ENCODE measurements at places on chromosomes 6 and 20.

- peak; percentile 37 for DNase-seq
Measured at GRCh38 chr20:9028419-9028818, 40.5 kb upstream of the PLCB4 start.

DNA sequence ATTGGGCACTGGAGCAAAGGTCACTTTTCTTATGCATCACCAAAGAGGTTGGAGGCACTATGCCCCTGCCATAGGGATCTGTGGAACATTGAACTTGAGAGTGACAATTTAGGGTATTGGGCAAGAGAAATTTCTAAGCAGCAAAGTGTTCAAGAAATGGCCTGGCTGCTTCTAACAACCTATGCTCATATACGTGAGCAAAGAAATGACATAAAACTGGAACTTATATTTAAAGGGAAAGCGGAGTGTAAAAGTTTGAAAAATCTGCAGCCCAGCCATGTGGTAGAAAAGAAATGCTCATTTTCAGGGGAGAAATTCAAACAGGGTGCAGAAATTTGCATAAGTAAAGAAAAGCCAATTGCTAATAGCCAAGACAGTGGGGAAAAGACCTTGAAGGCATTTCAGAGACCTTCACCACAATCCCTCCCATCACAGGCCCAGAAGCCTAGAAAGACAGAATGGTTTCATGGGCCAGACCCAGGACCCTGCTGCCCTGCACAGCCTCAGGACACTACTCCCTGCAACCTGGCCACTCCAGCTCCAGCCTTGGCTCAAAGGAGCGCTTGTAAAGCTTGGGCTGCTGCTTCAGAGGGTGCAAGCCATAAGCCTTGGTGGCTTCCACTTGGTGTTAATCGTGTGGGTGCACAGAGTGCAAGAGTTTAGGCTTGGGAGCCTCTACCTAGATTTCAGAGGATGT lies 24.4 kb downstream of the NCR2 start:
- no peak for DNase-seq

- no peak for DNase-seq
Measured at GRCh38 chr6:169339731-169340309, 86.2 kb upstream of the THBS2 start.

DNA sequence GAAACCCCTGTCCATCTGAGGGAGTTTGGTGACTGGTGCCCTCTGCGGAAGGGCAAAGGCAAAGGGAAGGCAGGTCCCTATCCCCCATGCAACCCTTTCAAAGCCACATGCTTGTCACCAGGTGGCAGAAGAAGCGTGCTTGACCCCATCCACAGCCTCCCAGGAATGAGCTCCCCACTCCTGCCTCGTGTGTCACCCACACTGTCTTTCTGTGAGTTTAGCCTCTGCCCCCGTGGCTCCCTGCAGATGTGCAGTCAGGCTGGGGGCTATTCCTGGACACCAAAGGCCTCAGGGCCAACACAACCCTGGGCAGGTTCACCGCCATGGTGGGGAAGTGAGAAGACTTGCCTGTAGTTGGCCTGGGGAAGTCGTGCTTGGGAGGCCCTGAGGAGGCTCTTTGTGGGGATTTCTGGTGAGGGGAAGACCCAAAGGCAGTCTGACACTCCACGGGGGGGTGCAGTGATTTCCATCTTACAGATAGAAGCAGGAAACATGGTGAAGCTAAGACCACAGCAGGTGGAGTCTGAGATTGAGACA lies 16.6 kb upstream of the PCMTD2 start:
- no peak for DNase-seq

DNA sequence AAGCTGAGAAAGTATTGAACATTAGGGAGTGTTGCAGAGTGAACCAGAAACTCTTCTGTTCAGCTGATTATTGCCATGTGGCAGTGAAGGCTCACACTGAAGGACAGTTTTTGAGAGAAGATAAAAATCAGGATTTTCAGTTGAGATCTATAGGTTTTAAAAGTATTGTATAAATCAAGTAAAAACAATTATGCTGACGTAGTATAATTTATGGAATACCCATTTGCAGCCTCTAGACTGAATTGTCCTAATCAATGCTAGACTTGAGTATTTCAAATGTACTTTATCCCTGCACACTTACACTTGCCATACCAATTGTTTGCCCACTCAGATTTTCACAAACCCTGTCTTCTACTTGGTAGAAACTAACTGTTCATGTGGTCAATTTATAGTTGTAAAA lies 245.8 kb downstream of the FRK start:
- DNase-seq, result no peak

DNA sequence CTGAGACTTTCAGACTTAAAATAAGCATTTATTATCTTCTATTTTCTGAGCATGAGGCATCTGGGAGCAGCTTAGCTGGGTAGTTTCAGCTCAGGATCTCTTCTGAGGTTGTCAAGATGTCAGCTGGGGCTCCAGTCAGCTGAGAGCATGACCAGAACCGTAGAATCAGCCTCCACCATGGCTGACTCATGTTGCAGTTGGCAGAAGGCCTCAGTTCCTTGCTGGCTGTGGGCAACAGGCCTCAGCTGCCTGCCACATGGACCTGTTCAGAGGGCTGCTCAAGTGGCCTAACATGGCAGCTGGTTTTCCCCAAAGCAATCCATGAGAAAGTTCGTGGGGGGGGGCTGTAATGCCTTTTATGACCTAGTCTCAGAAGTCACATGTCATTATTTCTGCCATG lies 142.3 kb downstream of the LY86 start:
- DNase-seq, result peak; percentile 83

- no peak for DNase-seq
Measured at GRCh38 chr6:153103319-153103655, 27.8 kb downstream of the RGS17 start.

- DNase-seq, result peak; percentile 44
Measured at GRCh38 chr6:165662749-165663376, at the start of gene PDE10A. PDE10A (minus strand) TSS chr6:165663241; CDS start chr6:165662811, 430 bp downstream.

GRCh38 chr20:17394411-17394810 lies 136.8 kb downstream of the BFSP1 start:
- DNase-seq, result no peak

GRCh38 chr6:127204281-127204680 lies 62.4 kb upstream of the RNF146 start:
- no peak for DNase-seq

DNA sequence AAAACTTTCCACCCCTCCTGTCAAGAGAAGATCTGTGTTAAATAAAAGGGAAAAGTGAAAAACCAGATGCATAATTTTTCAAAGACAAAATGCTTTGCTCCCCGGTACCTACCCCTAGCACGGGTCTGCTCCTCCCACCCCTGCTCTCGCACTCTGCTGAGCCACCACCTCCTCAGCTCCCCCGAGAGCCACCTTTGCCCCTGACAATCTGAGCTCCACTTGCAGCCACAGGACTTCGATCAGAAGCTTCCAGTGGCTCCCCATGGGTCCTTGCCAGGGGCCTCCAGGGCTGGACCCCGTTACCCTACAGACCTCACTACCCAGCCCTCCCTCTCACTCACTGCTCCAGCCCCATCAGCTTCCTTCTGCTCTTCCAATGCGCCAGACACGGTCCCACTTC lies 171.7 kb downstream of the PREX1 start:
- DNase-seq, result no peak

GRCh38 chr6:84260926-84261325 lies 33.5 kb upstream of the CEP162 start:
- DNase-seq, result no peak

DNA sequence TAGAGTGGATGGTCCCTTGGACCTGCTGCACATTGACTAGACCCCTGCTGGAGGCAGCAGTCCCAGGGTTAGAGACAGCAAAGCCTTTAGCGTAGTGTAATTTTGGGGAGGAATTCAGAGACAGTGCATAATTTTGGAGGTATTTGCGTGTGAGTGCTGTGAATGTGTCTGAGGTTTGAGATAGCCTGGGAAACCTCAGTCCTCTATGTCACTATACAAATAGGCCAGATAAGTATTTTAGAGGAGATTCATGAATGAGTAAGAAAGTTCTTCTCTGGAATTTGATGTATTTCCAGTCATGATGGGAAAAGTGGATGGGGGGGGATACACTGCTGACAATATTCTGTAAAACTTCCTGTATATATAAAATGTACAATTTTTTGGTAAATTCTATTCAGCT lies 25.8 kb upstream of the MTRF1L start:
- DNase-seq, result peak; percentile 81

DNA sequence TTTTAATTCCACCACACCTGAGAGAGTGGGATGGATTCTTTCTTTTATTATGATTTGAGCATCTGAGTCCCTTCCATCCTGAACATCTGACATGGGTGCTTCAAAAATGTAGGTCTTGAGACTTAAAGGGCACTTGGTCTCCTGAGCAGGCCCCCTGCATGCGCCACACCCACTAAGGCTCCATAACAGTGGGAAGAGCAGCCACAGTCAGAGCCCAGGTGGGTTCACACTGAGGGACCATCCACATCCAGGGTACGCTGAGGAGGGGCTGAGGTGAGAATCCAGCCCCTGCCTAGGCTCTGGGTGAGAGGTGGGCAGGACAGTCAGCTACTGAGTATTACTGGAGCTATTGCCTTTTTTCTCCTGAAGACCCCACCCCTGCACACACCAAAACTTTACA lies 42.7 kb downstream of the HLA-A start:
- DNase-seq, result no peak

- DNase-seq, result no peak
Measured at GRCh38 chr6:43682724-43683429, 4.7 kb downstream of the MRPS18A start.

DNA sequence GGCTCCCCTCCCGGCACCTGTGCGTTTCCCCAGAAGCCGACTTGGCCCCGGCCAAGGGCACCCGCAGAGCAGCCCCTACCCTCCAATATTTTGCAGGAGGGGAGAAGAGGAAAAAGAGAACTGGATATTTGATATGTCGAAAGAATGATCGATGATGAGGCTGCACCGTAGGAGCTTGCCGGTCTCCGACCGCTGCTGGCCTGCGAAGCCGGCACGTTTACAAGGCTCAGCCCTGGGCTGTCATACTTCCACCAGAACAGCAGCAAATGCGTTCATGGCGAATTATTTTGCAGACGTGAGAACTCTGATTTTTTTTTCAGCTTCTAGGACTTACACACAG lies 296.7 kb downstream of the TFAP2C start:
- DNase-seq, result no peak

- no peak for DNase-seq
Measured at GRCh38 chr6:157468574-157468973, 87.6 kb downstream of the ZDHHC14 start.

DNA sequence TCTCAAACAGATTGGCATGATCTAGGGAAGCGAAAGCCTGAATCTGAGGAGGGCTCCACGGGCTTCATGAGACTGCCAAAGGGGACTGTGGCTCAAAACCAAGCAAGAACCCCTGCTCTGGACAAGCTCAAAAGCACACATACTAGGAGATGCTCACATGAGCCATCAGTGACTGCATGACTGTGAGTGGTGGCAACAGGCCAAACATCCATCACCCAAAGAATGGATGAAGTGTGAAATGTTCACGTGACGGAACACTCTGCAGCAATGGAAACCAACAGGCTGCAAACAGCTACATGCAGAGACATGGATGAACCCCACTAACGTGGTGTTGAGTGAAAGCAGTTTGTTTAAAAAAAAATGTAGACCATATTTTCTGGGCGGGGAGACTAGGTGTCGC lies 136.3 kb downstream of the PREX1 start:
- no peak for DNase-seq

DNA sequence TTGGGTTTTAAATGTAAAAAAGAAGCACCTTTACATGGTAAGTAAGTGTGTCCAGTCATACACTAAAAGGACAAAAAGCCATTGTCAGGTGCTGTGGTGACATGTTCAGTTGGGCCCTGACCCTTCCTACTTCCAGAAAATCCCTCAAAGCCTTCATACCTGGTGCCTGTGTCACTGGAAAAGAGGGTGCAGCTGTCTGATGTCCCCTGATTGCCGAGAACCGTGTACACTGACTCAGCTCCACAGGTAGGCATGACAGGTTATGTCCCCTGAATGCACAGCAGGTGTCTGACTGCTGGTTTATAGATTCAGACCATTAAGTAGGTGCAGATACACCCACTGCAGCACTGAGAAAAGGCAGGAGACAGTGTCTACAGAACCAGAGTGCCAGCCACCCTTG lies 99.1 kb downstream of the FOXC1 start:
- no peak for DNase-seq

GRCh38 chr6:131519670-131520436 lies 53.2 kb upstream of the ARG1 start:
- DNase-seq, result peak; percentile 40

DNA sequence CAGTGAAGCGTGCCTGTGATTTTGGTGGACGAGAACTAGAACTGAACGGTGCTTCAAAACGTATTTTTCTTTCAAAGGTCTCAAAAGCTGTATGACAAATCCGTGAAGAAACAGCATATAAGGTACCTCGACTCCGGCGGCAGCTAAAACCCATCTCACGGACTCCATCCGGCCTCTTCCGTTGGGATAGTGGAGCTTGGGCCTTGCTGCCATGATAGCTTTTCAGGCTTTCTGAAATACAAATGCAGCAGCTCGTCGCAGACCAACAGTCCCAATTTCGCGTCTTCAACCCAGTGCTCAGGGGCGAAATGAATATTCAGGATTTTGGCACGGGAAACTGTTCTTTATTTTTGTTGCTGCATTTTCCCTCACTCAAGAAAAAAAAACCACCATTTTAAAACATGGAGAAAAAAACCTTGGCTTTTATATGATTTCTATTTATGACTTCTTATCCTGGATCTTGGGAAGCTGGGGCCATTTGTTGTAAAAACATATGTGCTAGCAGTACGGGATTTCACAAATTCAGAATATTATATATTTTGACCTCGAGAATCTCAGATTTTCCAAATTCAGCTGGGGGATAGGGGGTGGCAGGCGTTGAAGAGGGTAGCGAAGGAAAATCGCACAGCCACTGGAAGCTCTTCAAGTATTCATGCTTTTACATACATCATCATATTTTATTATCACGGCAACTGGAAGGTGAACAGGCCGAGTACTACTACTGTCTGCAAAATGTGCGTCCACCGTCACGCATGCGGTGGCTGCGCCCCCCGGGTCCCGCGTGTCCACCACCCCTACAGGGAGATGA lies 849 bp downstream of the GSTA4 start:
- peak; percentile 16 for DNase-seq

- no peak for DNase-seq
Measured at GRCh38 chr6:2731281-2731909, 19.3 kb downstream of the MYLK4 start.

DNA sequence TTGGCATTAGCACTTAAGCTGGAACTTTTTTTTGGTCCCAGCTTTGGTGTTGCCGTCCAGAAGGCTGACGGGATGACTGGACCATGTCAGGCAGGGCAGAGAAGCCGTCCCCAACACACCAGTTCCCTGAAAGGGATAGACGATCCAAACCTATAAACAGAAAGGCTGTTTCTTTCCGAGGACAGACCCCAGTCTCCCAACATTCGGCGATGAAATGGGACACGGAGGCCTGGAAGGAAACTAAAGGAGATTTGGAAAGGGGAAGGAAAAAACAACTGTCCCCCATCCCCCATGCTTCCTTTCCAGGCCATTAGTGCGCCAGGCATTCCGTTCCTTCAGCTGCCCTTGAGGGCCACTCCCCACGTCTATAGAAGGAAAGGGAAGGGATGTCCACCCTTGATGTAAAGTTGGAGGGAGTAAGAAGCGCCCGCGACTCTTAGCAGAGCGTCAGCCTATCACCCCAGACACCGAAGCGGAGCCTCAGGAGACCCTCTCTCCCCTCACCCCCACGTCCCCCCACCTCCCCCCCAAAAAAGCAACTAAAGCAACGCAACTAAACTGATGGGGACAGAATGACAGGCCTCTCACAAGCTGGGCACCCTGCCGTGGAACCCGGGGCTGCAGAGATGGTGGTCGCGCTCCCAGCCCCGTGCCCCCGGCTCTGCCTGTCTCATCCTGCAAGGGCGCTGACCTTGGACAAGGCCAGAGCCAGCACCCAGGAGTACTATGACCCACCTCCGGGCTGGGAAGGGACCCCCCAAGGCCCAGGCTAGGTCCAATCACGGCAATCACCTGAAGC lies 638 bp downstream of the BLCAP start:
- no peak for DNase-seq

Data from brain microvascular endothelial cell (primary cell).